Right renal cortex interstitium (tissue), 3 donors: ENCODE measurements at places on chromosomes 5 and 9. TPM values are rescaled to one million over a fixed set of nuclear protein-coding genes. Genes with fewer than 3 reads are reported as not detected.

Gene CCDC183
- polyA plus RNA-seq, result 3.4 TPM

Gene SPEF2
- polyA plus RNA-seq, result 48.2 TPM

Gene SLC34A1
- polyA plus RNA-seq, result 190 TPM

Gene TAF1L
- 0.10 TPM for polyA plus RNA-seq

Gene BNC2
- polyA plus RNA-seq, result 8.5 TPM

Gene GFPT2
- 4.5 TPM for polyA plus RNA-seq

Gene MPDZ
- polyA plus RNA-seq, result 52.2 TPM

DNA sequence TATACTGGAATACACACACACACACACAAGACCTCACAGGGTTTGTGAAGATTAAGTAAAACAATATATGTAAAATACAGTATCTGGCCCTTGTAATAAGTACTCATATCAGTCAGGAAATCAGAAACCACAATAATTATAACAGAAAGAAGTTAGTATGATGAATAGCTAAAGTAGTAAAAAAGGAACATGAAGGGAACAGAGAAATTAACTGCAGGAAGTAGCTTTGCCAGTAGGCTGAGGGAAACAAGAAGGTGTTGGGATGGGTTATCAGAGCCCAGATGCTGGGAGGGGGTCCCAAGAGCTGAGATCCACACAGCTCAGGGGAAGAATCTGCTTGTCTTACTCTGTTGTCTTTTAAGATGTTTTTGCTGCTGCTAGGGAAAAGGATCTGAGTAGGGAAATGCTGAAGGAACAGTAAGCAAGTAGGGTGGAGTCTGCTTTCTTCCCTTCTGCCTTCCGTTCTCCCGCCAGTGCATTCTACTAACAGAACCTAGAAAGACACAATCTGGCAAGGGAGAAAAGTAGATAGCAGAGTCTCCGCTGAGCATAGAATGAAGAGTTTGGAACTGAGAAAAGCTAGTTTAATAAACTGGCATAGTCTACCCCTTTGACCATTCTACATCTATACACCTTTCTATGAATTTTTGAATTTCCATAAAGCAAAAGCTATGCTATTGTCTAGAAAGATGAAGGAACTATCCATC, 55.3 kb upstream of the ALDH1A1 start:
- no peak for DNase-seq

DNA sequence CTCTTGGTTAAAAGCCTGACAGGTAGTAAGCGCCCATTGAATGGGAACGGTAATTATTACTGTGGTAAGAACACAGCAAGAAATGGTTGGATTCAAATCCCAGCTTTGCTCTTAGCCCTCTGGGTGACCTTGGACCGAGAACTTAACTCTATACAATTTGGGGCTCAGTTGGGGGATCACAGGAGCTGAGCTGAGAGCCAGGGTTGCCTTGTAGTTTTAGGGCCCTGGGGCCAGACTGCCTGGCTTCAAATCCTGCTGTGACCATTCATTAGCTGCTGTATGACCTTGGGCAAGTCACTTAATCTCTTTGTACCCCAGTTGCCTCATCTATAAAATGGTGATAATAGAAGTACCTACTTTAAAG, 87.4 kb upstream of the SH3PXD2B start:
- DNase-seq, result no peak

GRCh38 chr5:2719332-2719731, 32.1 kb downstream of the IRX2 start:
- no peak for DNase-seq

- no peak for DNase-seq
These were observed 174.7 kb downstream of the CYLC2 start for GRCh38 chr9:103169798-103170197.

DNA sequence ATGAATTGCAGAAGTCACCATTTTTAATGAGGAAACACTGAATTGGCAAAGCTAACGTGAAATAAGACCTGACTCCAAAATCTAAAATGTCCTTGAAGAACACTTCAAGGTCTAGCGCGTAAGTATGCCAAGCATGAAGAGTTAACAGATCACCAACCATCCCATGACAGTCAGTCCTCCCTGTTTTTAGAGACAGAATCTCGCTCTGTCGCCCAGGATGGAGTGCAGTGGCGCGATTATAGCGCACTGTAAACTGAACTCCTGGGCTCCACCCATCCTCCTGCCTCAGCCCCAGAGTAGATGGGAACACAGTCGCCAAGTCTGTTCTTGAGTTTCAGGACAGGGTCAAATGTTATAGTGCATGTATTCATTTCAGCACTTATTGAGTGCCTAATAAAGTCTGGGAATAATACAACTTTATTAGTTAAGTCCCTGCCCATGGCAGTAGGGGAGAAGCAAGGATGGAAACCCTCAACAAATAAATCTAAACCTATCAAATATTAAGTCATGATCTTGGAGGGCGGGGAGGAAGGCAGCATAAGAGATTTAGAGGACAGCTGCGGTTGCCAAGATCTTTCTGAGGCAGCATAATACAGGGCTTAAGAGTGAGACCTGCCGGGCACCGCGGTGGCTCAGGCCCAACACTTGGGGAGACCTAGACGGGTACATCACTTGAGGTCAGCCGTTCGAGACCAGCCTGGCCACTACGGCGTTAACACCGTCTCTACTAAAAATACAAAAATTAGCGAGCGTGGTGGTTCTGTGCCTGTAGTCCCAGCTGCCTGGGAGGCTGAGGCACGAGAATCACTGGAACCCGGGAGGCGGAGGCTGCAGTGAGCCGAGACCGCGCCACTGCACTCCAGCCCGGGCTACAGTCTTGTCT, 1.1 kb downstream of the ATPSCKMT start:
- DNase-seq, result no peak

DNA sequence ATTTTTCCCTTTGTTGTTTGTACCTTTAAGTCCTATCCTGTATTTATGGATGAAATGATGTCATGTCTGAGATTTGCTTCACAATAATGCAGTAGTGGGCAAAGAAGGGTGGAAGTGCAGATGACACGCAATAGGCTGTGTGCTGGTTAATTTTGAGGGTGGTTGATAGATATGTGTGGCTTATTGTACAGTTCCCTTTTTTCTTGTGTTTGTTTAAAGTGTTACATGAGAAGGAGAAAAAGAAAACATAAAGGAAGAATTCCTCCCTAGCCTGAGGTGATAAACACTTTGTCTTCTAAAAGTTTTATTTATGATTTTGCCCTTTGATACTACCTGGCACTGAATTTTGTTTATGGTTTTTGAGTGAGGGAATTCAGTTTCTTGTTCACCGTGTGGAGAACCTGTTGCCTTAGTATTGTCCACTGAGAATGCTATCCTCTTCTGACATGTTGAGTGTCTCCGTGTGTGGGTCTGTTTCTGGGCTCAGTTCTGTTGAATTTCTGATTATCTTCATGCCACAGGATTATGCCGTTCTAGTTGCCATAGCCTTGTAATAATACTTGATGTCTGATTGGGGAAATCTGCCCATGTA, 52.3 kb upstream of the FAM120AOS start:
- DNase-seq, result no peak

DNA sequence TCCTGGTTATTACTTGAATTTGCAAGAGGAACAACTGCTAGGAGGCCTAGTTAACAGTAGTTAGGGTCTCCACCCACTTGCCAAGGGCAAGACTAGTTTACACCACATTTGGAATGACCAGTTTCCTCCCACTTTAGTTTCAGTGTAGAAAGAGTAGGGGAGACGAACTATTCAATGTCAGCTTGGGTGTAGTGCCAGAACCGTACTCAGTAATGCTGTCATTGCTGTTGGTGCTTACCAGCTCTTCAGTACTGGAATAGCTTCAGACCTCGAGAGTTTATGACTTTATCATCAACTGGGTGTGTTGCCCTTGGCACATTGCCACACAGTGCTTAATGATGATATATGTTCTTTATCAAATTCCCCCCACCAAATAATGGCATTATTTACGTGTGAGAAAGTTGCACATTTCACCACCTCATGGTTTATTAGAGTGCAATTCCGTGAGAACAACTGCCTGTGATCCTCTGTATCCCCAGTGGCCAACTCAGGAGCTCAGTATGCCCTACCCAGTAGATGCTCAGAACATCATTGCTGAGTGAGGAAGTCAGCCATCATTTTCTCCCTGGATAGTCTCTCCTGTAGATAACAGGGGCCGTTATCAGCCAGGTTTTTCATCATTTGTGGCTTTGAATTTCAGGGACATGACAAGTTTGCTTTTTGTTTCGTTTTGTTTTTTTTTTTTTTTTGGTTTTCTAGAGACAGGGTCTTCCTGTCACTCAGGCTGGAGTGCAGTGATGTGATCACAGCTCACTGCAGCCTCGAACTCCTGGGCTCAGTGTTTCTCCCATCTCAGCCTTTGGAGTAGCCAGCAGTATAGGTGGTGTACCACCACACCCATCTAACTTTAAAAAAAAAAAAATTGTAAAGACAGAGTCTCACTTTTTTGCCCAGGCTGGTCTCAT, 67.3 kb downstream of the DOCK8 start:
- no peak for DNase-seq

DNA sequence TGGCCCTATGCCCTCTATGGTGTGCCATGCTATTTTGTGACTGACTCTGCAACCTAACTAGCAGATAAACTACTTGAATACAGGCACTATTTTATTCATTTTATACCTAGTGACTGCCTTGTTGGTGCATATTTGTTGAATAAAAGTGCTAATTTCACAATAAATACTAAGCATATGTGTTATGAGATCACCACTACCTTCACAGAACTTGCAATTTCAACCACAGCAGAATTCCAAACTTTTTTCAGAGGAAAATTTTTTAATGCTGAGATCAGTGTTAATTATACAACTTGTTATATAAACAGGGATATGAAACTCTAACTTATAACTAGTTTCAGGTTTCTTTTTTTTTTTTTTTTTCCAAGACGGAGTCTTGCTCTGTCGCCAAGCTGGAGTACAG, 94.8 kb downstream of the NR3C1 start:
- no peak for DNase-seq

DNA sequence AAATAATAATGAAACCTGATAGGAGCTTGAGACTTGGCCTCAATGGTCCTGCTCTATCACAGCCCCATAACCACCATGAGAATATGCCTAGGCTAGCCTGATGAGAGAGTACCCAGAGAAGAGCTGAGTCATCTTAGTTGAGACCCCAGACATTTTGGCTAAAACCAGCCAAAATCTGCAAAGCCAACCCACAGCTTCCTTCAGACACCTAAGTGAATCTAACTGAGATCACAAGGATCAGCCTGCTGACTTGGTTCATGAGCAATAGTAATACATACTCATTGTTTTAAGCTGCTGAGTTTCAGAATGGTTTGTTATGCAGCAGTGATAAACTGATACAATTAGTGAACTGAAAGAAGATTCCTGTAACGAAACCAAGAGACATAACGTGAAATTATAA, 473.7 kb upstream of the PTGER4 start:
- no peak for DNase-seq

- DNase-seq, result no peak
These were observed 428.6 kb downstream of the DMAC1 start for GRCh38 chr9:7370988-7371387.

DNA sequence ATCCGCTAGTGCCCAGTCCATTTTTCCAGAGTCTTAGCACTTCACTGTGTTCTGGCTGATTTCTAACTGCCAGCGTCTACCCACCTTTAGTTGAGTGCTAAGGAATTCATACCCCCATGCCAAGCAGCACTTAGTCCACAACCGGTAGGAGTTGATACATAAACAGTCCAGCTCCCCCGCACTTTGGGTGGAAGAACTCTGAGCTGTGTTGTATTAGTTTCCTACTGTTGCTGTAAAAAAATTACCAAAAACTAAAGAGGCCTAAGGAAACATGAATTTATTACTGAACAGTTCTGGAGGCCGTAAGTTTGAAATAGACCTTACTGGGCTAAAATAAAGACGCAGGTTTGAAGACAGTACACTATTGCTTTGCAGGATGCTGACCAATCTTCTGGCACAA, 87.6 kb downstream of the SLC24A2 start:
- no peak for DNase-seq

- no peak for DNase-seq
These were observed 617.6 kb downstream of the EBF1 start for GRCh38 chr5:158482125-158482524.

- DNase-seq, result no peak
These were observed 1.3 kb downstream of the ANXA1 start for GRCh38 chr9:73152953-73153352.

DNA sequence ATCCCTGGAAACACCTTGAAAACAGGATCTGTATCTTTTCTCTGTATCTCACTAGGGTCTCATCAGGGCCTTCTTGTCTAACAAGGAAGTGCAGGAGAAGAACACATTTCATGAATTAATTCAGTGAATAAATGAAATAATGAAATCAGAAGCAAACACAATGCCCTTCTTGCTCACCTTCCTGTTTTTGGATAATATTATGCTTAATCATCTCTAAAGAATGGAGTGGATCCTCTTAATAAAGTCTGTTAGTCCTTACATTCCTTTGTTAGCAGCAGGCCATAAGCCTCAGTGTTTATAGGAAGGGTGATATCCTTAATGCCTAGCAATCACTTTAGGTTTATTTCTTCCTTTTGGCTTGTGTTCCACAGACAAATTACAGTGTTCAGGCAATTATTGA, 837.1 kb upstream of the SEMA6A start:
- no peak for DNase-seq

DNA sequence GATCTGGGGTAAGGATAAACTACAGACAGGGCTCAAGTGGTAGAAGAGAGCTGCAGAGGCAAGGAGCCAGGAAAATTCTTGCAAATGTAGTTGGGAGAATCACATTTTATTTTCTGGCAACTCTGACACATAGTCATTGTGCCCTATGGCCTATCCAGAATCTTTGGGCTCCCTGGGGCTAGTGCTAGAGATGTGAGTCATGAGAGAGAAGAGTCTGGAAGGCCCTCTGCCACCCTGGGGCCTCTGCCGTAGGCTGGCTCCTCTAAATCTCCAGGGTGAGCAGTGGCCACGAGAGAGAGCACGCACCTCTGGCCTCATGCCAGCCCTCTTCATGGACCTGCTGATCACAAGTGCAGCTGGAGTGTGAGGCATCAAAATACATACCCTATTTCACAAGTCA, 74.3 kb upstream of the SSBP2 start:
- no peak for DNase-seq

DNA sequence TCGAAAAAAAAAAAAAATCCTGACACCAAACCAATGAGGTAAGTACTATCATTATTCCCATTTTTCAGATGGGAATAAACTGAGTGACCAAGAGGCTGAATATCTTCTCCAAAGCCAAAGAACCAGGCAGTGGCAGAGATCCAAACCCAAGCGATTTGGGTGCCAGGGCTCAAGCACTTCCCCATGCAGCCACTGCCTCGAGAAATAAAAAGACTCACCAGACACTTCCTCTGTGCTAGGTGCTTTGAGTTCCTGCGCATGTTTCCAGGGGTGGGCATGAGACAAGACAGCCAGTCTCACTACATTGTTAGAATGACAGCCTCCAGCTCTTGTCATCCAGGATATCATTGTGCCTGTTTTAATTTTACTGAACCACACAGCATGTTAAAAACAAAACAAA, 2.3 kb upstream of the RPL26L1 start:
- DNase-seq, result no peak
